HuH-7.5 (cell line): ENCODE measurements at places on chromosomes 7 and 10.

DNA sequence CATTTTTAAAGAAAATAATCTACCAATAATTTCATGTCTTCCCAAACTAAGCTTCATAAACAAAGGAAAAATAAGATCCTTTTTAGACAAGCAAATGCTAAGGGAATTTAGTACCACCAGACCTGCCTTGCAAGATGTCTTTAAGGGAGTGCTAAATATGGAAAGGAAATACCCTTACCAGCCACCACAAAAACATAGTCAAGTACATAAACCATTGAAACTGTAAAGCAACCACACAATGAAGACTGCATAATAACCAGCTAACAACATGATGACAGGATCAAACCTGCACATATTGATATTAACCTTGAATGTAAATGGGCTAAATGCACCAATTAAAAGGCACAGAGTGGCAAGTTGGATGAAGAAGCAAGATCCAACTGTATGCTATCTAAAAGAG lies 586.5 kb upstream of the NRG3 start:
- DNase-seq = no peak

DNA sequence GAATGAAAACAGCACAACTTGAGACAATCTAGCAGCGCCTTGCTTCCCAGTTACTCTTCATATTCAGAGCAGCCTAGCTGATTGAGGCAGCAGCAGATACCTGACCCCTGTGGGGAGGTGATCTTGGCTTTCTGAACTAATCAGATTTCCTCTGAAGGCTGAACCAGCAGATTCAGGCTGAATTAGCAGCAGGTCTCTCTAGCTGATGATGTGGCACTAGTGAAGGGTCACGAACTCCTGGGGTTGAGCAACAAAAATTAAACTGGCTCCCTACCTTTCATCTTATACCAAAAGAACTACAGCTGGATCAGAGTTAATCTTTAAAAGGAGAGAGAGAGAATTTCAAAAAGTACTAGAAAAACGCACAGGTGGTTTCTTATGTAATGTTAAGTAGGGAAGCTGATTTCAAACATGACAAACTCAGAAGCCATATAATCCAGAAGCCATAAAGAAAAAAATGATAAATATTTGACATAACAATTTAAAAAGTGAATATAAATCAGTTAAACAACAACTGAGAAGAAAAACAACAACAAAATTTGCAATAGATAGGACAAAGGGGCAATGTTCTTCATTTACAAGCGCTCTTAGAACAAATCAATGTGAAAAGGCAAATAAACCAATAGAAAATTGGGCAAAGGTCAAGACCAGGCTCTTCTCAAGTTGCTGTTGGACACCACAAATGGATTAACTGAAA lies 13.5 kb downstream of the SLC25A13 start:
- DNase-seq = no peak

DNA sequence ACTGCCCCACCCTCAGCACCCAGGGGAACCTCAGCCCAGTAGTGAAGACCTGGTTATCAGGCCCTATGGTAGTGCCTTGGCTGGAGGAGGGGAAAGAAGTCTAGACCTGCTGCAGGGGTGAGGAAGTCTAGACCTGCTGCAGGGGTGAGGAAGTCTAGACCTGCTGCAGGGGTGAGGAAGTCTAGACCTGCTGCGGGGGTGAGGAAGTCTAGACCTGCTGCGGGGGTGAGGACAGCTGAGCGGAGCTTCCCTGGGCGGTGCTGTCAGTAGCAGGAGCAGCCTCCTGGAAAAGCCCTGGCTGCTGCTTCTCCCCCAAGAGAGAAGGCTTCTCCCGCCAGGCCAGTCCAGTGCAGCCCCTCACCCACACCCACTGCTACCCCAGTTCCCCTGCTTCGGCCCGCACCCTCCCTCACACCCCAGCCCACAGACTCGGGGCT lies 6.3 kb downstream of the NOS3 start:
- DNase-seq = no peak

GRCh38 chr7:55423277-55423711 lies 58.2 kb downstream of the LANCL2 start:
- DNase-seq = no peak

DNA sequence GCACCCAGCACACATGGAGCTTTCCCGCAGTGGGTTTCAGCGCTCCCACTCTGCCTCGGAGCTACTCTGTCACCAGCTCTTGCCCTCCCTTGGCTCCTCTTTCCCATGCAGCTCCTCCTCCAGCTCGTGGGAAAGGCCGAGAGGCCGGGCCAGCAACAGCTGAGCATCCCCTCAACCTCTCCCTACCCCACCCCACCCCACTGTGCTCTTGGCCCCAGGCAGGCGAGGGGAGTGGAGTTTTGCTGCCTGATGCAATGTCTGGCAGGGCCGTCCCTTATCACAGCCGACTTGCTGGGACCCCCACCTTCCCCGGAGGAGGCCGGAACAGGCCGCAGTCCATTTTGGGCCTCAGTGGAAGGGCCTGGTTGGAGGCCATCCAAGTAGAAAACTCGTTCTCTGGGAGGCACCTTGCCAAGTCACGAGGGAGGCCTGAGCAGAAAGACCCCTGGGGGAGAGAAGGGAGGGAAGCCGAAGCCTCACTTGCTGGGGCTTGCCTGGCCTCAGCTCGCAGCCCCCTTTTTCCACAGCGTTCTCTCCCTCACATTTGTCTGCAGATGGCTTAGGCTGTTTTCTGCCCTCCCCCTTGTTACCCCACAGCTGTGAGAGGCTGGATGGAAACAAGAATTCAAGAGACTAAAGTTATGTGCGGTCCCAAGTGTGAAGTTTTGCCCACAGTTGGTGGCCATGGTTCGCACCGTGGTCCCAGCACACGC lies 35.3 kb downstream of the CHST3 start:
- DNase-seq = no peak

DNA sequence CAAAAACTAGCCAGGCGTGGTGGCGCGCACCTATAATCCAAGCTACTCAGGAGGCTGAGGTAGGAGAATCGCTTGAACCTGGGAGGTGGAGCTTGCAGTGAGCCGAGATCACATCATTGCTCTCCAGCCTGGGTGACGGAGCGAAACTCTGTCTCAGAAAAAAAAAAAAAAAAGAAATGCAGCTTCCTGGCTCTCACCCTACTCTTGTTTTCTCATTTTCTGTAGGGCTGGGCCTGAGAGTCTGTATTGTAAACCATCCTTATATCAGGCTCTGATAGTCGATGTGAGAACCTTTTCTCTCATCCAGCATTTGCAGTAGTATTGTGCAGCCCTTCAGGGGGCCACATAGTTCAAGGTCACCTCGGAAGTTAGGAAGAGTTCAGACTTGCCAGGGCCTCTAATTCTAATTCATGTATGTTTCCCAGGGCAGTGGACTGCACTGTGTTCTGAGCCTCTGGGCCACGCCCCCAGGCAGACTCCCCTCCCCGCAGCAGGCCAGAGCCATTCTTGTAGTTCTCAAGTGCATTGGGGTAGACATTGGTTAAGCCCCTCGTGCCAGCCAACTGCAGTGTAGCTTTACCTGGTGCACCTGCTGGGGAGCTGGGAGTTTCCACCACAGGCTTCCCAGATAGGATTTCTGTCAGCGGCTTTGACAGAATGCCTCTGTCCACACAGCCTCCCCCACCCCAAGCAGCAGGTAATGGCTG lies 38.3 kb upstream of the PDCD4 start:
- DNase-seq = no peak

DNA sequence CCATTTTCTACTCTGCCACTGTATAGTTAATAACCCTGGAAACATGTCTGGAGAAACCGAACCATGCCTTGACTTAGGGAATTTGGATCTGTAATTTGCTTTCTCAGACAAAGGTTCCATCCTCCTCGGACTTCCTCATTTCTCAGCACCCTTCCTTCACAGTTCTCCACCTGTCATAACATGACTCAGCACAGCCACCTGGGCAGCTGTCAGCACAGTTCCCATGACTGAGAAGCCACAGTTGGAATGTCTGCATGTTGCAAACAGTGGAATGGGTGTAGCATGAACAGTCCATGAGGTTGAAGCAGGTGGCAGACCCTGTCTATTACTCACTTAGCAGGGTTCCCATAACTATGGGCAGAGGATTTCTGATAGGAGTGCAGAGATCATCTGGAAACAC lies 634 bp upstream of the OR9A4 start:
- no peak for DNase-seq

DNA sequence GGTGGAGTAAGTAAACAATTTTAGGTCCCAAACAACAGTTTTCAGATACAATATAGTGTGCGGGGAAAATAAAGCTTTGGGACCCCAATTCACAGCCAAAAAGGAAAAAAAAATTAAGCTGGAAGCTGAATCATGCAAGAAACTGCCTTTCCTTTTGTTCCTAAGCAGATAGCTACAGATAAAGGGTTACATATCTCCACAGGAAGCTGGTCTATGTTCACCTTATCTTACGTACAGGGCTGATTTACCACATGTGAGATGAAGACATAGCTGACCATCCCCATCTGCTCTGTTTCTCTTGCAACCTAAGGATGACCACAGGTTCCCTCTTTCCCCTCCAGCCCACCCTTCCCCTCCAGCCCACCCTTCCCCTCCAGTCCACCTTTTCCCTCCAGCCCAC lies 14.2 kb upstream of the PFKP start:
- no peak for DNase-seq

DNA sequence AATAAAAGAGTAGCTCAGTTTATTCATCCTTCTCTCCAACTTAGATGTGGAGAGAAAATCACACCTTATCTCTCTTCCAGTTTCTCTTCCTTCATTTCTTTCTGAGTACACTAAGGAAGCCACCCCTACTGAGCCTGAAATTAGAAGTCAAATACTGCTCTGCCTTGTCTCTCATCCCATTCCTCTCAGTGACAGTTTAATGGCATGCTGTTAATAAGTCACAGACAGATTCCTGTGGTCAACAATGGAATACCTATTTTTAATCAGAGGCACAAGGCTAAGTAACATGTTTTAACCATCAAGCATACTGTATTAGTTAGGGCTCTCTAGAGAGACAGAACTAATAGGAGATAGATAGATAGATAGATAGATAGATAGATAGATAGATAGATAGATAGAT lies 253.2 kb downstream of the HTR7 start:
- DNase-seq = no peak

- no peak for DNase-seq
These were observed 41.1 kb downstream of the COBL start for GRCh38 chr7:51275532-51275931.

DNA sequence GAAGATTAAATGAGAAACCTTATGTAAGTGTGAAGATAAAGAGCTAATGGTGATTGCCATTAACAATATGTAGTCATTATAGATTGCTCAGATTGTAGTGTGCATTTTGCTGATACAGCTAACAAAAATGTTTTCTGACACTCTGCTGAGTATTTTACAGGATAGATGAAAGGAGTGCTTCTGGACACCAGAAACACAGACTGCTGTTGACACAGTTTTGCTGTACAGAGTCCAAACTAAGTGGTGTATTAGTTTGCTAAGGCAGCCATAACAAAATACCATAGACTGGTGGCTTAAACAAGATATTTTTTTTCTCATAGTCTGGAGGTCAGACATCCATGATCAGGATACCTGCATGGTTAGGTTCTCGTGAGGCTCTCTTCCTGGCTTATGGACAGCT lies 2.2 kb downstream of the SMC3 start:
- DNase-seq = no peak

DNA sequence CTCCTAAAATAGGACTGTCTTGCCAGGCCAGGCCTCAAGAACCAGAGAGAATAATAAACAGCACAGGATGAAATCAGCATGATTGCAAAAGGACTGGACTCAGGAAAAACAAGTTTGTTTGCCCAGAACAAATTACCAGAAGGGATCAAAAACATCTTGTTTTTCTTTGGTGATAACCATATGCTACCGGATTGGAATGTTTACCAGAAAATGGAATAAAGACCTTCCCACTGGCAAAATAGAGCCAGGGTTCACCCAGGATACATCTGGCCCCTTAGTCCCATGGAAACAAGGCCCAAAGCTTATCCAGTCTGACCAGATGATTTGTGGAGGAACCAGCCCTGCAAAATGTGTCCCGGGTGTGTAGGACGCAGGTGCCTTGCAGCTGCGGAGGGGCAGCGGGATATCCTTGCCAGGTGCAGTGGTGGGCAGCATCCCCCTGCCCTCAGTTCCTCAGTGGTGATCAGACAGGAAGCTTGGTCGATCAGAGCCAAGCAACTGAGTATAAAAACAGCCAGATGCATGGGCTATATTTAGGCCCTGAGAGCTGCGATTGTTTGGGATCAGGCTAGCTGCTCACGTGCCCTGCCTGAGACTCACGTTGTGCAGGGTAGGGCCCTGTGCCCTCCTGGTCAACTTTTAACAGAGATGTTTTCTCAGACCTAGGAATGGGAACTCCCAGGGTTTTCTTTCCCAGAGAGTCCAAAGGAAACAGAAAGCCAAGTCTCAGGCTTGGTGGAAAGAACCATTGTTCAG lies 4.6 kb upstream of the ZNF22 start:
- no peak for DNase-seq

DNA sequence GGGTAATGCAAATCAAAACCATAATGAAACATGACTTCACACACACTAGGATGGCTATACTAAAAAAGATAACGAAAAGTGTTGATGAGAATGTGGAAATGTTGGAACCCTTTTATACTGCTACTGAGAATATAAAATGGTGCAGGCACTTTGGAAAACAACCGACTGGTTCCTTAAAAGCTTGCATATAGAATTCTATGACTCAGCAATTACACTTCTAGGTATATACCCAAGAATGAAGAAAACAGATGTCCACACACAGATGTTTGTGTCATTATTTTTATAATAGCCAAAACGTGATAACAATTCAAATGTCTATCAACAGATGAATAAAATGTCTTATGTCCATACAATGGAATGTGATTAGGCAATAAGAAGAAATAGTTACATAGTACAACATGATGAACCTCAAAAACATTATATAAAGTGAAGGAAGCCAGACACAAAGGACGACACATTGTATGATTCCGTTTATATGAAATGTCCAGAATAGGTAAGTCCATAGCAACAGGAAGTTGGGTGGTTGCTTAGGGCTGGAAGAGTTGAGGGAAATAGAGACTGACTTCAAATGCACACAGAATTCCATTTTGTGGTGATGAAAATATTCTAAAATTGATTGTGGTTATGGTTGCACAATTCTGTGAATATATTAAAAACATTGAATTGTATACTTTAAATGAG lies 148.3 kb upstream of the PHYHIPL start:
- no peak for DNase-seq

GRCh38 chr10:91163869-91164474 lies 56.5 kb upstream of the PCGF5 start:
- peak; percentile 33 for DNase-seq

DNA sequence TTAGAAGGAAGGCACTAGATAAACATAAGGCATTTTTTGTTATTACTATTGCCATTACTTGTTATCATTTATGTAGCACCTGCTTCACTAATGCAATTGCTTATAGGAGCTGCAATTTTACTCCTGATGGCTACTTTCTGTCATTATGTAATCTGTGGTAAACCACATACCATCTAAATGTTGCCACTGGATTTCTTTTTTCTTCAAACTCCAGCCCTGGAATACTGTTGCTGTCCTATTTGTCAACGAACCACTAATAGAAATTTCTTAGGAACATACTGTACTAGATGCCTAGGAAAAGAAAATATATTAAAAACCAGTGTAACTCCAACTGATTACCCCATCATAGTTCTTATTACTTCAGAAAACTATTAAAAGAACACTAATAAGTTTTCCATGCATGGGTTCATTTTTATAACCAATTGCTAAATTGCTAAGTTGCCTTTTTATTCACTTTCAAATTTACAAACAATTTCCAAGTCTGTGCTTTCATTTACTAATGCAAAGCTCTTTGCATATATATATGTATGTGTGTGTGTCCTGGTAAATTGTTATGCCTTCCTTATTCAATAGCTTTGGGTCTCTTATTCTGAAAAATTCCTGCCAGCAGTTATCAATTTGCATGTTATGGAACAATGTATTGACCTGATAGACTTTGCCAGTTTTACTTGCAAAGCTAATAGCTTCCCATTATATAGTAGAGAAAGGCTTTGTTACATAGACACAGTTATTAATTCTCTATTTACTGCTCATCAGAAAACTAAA lies 287.4 kb downstream of the EXOC4 start:
- DNase-seq = no peak

- DNase-seq = no peak
These were observed 450.3 kb downstream of the GRID1 start for GRCh38 chr10:85916286-85916685.
